ENCODE measurements at places on chromosomes 16 and 17.

DNA sequence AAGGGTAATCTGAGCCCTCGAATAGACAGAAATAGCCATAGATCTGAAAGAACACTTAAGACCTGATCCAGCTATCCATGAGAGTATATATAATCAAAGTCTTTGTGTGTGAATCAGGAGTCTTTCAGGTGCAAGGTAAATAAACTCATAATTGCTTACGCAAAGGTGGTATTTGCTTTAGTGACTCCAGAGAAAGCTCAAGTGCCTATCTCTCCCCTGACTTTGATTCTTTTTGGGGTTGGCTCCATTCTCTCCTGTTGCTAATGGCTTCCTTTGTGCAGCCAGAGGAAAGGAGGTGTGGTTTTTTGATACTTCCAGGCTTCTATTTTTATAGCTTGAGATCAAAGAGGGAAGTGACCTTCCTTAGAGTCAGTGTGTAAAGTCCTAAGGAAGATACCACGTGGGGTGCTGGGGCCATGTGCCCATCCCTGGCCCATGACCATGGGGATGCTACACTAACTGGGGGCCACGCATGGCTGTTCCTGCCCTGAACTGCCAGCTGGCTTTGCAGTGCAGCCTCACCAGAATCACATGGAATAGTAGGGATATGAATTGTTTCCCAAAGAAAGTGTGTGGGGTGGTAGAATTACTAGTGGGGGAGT is 45.8 kb downstream of the TENT4B start:
- DNase-seq: no peak

DNA sequence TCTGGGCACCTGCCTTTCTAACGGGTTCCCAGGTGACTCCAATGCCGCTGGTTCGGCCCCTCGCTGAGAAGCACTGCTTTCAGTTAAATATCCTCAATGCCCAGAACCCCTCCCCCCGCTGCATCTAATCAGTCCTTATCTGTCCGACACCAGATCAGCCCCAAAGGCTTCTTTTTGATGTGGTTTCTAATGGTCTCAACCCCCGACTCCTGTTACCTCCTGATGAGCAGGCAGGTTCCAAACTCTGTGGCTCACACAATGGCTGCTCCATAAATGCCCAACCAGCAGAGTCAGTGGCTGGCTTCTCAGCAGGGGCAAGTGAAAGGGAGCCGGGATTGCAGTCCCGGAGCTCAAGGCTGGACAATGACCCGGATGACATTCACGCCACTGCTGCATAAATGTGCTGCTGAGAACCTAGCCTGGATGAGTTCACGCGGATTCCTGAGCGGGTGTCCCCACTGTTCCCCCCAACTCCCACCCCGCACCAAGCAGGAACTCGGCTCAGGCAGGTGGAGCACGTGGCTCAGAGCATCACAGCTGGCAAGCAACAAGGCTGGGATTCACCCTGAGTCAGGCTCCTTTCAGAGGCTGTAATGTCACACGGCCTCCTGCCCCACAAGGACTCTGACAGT is 1.0 kb upstream of the SLC38A8 start:
- no peak for DNase-seq

GRCh38 chr17:48550502-48551213 is 5.7 kb upstream of the HOXB2 start:
- DNase-seq: no peak

DNA sequence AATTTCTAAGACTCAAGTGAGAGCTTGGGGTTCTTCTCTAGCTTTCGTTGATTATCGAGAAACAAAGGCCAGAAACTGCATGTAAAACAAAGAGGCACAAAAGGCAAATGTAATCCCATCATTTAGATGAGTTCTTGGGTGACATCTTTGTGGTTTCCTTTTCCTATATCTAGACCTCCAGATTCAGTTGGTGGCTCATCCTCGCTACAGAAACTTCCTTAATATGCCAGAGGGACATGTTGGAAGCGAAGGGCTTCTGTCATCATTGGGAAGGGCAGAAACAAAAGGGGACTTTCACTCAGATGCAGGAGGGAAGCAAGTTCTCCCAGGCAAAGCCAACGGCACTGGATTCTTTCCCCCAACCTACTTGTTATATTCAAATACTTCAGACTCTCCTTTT is 150.6 kb upstream of the ZFHX3 start:
- no peak for DNase-seq

DNA sequence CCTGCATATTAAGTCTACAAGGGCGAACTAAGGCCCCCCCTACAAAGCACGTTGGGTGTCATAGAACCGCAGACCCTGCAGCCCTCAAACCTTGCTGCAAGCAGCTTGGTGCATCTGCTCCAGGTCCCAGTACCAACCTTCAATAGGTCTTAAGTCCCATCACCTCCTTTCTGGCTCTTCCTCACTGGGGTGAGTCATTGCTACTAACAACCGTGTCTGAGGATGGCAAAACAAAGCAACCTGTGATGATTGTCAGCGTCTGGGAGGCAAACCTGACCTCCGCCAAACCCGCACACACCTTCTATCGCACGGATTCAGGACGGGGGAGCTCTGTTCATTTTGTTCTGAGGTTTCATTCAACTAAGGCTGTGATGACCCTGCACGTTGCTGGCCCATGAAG is 138.9 kb downstream of the SLC39A11 start:
- no peak for DNase-seq

- DNase-seq: no peak
Observed at GRCh38 chr17:57405491-57406072, 149.3 kb downstream of the MSI2 start.

DNA sequence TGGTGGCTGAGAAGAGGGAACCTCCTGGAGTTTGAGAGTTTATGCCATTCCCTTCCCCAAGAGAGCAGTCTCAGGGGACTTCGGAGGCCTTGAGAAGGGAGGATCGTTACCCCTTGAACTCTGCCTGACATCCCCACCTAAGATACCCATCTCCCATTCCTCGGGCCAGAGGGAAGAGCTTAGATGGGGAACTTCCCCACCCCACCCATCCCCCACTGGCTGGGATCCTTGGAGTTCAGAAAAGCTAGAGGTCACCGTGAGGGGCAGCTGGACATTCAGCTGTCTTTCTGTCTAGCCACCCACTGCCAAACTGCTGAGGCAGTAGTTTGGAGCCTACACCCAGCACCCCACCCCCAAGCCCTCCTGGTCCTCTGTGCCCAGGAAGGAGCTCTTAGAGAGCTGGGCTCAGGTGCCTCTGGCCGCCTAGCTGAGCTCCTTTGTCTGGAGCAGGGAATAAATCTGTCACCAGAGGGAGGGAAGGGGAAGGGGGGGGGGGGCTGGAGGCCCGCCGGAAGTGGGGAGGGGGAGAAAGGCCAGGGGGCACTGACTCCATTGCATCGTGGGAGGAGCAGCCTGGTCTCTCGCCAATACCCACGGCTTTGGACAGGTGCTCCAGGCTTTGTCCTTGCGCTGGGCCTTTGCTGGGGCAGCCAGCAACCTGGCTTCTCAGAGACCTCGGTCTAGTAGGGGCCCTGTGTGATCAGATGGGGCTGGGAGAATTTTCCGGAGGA is 1.0 kb downstream of the HSD11B2 start:
- no peak for DNase-seq

DNA sequence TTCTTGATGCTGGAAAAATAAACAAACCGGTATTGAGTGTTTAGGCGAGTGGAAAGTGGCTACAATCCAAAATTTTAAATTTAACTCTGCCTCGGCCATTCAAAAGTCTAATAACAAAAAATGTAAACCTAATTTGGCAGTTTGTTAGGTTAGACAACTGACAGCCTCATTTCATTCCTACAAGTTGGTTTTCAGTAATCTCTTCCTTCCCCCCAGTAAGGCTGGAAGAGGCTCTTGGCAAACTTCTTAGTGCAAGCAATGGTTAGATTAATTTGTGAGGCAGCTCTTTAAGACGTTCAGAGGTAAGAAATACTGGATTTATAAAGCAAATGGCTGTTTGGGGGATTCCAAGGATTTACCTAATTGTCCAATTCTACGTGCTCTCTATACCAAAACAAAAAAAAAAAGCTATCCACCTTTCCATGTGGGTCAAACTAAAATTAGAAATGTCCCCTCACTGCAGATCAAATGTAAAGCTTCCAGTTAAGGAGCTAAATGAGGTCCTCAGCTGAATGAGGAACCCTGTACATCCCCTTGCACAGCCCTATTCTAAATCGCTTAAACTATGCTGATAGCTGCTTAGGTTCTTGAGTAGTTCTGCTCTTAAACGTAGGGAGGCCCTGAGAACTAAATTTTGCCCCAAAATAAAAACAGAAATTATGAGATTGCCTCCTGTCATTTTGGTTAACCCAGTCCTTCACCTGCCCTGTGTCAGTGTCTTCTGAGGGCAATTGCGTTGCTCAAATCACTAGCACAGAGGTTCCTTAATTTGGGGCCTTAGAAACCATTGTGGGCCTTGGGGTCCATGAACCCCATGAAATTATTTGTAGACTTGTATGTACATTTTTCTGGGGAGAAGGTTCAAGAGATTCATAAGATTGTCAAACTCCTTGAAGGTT is 2.9 kb downstream of the HEXIM1 start:
- no peak for DNase-seq

GRCh38 chr16:50301626-50302471 is 35.5 kb downstream of the ADCY7 start:
- DNase-seq: no peak

- DNase-seq: no peak
Observed at GRCh38 chr17:79252886-79253285, 178.3 kb downstream of the ENGASE start.

GRCh38 chr17:52476638-52477313 is 318.3 kb upstream of the CA10 start:
- DNase-seq: no peak

DNA sequence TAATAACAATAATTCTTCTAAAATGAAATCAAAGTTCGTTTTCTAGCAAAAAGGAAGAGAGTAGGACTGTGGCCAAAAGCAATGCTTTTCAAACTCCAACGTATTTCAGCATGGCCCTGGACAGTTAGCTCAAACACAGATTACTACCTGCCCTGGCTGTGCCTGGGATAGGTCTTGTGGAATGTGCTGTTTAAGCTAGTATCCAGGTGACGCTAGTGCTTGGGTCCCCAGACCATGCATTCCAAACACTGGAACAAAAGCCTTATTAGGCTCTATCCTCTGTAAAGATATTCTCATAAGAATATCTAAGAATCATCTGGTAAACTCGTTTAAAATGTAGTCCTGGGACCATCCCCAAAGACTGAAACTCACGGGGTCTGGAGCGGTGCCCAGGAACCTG is 52.6 kb upstream of the MEAK7 start:
- DNase-seq: no peak

GRCh38 chr17:50544516-50544915 is 2.5 kb upstream of the SPATA20 start:
- no peak for DNase-seq
